ENCODE measurements at places on chromosomes 1 and 21. TPM values are rescaled to one million over a fixed set of nuclear protein-coding genes. Genes with fewer than 3 reads are reported as not detected.

DNA sequence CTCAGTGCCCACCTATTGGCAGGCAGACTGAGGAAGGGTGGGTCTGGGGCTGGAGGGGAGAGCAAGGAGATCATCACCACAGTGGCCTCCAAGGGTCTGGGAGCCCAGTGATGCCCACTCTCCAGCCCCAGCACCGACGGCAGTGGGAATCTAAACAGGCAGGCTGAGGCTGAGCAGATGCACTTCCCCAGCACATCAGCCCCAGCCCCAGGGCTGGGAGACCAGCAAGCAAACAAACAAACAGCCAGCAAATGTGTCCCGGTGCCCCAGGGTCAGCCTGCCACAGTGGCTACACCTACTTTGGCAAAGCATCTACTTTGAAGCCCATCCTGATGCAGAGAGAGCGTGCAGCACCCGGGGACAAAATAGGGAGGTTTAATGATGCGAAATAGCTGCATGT lies 216.3 kb upstream of the ZC3H12A start:
- H3K36me3 ChIP-seq = no peaks in the 10 kb centered on the region
- no peak overlapping the region for H3K4me3 ChIP-seq
- no peak overlapping the region for H3K27ac ChIP-seq
- DNase-seq = no peak

- H3K27ac ChIP-seq = no peak overlapping the region
- no peak overlapping the region for H3K4me3 ChIP-seq
- no peak for DNase-seq
- H3K4me1 ChIP-seq = no peaks in the 10 kb centered on the region
Measured at GRCh38 chr1:191498825-191499224, 659.4 kb upstream of the RGS18 start.

DNA sequence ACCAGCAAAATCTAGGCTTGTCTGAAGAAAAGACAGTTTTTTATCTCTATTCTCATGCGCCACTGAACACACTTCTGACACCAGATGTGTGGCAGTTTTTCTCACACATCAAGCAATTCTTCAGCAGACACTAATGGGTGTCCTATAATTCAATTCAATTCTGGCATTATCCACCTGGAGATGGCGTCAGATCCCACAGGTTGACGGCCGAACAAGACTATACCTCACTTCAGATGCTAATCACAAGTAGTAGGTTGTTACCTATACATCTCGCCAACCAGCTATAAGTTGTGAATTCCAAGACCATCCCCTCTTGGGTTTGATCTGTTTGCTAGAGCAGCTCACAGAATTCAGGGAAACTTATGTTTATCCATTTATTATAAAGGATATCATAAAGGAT lies 89.9 kb upstream of the ARTN start:
- H3K4me3 ChIP-seq = no peak overlapping the region
- H3K27me3 ChIP-seq = no peaks in the 10 kb centered on the region
- peaks cover 39% of the 10 kb centered on the region for H3K36me3 ChIP-seq
- DNase-seq = no peak
- H3K27ac ChIP-seq = no peak overlapping the region
- peaks cover 34% of the 10 kb centered on the region for H3K4me1 ChIP-seq

- H3K36me3 ChIP-seq = no peaks in the 10 kb centered on the region
- H3K4me3 ChIP-seq = no peak overlapping the region
- no peaks in the 10 kb centered on the region for H3K4me1 ChIP-seq
- peaks cover 9% of the 10 kb centered on the region for H3K27me3 ChIP-seq
- H3K27ac ChIP-seq = no peak overlapping the region
Measured at GRCh38 chr1:89499320-89499719, 25.3 kb upstream of the LRRC8B start.

GRCh38 chr1:172298141-172298540 lies 122.3 kb upstream of the C1orf105 start:
- H3K27me3 ChIP-seq = no peaks in the 10 kb centered on the region
- no peak overlapping the region for H3K4me3 ChIP-seq

DNA sequence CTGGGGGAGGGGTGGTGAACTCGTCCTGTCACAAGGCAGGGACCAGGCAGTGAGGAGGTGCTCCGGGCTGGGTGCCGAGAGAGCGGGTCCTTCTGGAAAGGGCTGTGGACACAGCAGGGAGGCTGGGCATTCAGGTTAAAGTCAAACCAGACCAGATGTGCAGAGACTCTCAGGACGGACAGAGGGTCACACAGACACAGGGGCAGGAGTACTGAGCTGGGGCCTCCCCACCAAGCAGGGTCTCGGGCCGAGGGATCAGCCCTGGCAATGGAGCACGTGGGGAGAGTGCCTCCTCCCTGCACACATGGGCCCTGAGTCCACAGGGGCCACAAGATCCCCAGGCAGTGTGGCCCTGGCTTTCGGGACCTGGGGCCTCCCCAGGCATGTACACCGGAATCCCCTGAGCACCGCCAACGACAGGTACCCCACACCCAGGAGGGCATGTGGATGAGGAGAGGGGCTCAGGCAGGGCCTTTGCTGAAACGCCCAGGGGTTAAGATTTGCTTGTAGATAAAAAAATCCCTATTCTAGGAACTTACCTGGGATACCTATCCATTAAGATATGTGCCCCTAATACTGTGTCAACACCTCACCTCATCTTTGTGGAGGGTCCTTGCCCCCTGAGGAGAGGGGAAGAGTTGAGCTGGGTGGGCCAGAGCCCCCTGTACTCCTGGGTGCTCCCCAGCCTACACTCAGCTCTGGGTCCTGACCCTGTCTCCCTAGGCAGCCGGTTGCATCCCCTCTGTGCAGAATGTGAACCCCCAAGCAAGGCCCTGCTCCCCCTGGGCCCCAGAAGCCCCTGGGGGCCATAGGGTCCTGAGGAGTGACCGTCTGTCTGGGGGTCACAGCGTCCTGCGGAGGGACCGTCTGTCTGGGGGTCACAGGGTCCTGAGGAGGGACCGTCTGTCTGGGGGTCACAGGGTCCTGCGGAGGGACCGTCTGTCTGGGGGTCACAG lies 46.9 kb upstream of the ADARB1 start:
- no peaks in the 10 kb centered on the region for H3K27me3 ChIP-seq
- H3K36me3 ChIP-seq = no peaks in the 10 kb centered on the region
- no peak overlapping the region for H3K4me3 ChIP-seq
- no peak for DNase-seq

GRCh38 chr1:9136932-9137331 lies 8.0 kb upstream of the GPR157 start:
- H3K4me3 ChIP-seq = no peak overlapping the region
- no peaks in the 10 kb centered on the region for H3K36me3 ChIP-seq
- no peaks in the 10 kb centered on the region for H3K4me1 ChIP-seq
- DNase-seq = no peak

CYP4Z1 gene
- not detected for total RNA-seq

CCDC17 gene
- total RNA-seq = 0.34 TPM

SMIM1 gene
- total RNA-seq = not detected
